Stimulated activated CD8-positive, alpha-beta memory T cell treated with anti-CD3 and anti-CD28 coated beads, Interleukin-2, amount 100 ng/mL, for 48 hours (primary cell): ENCODE measurements at places on chromosomes 7 and 10.

DNA sequence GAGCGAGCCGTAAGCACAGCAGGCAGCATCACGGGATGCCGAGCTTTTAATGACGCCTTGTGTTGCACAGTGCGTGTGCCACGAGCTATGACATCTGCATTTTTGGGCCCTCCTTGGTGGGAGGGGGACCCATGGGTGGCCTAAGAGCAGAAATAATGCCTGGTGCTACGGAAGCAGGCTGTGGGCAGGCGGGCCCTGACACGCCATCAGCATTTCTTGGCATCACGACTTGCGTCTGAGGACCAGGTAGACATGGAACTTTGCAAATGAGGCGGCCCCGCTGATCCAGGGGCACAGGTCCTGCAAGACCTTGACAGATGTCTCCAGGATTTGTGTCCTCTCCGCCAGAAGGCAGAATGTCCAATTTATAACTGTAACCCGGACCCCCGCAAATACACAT, 117.8 kb upstream of the RNF32 start:
- DNase-seq, result no peak

DNA sequence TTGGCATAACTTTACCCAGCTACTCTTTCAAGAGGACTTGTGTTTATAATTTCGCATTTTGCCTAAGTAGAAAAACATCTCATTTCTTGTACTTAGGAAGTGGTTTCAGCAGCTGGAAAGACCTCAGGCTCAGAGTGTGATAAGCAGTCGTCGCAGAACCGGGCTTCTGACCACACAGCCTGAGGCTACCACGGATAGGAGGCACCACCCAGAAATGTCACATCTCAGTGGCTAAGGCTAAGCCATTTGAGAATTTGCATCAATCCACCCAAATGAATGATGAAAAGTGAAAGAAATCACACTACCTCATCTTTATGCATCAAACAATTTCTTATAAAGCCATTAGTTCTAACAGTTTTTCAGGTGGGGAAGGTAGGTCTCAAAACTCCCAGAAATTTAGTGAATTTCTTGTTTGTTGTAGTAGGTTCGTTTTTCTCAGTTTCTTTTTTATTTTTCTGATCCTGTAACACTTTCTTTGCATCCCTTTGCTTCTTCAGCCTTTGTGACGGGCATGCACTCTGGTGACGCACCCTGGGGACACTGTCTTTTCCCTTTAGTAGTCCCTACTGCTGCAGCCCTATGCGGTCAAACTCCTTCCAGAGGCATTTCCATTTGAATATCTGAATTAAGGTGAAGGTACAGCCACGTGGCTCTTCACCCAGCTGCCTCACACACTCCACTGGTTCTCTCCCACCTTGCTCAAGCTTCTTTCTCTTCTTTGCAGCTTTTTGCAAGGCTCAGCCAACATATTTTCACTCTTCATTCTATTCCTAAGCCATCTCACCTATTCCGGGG, 68.5 kb downstream of the MAP3K8 start:
- peak; percentile 8 for DNase-seq

- DNase-seq, result no peak
Observed at GRCh38 chr10:76433161-76434005, 1002.0 kb downstream of the LRMDA start.

DNA sequence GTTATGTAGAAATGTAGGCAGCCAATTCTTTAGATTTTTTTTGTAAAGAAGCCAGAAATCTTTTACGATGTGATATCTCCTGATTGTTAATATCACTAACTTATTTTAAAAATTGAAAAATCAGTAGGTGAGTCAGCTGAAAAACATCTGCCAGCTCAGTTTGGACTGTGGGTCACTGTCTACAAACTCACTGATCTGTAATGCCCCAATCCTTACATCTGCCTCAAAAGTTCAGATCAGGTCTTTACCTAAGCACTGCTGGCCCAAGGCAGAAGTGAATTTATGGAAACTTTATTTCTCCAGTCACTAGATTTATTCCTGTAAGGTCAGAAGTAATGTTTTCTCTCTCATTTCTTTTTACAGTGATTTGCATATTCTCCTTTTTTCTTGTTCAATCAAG, 31.0 kb upstream of the FAM13C start:
- no peak for DNase-seq

- no peak for DNase-seq
Observed at GRCh38 chr7:151859111-151859947, 17.6 kb downstream of the PRKAG2 start.

DNA sequence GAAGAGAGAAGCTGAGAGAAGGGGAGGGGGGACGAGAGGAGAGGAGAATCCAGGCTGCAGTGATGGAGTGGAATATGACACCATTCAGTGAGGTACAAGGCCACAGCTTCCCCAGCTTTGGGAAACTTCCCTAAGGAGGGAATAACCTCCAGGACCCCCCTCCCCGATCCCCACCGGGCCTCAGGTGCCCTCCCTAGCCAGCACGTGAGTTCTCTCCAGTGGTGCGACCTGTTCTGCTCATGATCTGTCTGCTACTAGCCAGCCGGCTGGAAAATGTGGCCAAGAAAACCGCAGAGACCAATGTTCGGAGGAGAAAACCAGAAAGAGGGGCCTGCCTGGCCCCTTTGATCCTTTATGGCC, 39.9 kb upstream of the AGK start:
- peak; percentile 4 for DNase-seq

DNA sequence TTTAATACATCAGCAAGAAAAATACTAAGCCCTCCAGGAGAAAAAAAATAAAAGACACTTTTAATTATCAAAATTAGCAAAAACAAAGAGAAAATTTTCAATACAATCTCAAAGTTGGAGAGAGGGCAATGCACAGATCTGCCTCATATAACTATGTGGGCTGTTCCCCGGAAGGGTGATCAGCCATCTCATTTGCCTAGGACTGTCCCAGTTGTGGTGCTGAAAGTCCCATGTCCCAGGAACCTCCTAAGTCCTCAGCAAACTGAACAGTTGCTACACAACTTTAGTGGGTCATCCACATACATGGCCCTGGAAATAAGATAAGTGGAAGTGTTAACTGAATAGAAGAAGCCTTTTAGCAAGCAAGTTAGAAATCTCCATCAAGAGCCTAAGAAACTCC, 14.4 kb downstream of the CFAP70 start:
- DNase-seq, result no peak

DNA sequence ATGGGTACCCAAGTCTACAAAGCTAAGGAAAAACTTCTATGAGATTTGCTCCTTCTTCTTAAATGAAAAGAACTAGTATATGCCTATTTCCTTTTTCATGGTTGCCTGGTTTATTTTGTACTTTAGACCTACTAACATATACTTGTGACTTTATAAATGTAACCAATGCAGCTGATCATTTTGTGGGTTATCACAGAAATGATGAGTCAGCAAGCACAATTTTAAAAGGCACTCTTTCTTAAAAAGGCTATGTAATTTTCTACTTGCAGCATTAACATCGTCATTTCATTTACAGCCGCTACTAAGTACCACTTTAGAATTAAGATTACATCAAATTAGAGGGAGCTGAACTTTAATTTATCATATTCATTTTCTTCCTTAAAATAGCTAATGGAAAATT, 13.6 kb downstream of the NEBL start:
- DNase-seq, result no peak

DNA sequence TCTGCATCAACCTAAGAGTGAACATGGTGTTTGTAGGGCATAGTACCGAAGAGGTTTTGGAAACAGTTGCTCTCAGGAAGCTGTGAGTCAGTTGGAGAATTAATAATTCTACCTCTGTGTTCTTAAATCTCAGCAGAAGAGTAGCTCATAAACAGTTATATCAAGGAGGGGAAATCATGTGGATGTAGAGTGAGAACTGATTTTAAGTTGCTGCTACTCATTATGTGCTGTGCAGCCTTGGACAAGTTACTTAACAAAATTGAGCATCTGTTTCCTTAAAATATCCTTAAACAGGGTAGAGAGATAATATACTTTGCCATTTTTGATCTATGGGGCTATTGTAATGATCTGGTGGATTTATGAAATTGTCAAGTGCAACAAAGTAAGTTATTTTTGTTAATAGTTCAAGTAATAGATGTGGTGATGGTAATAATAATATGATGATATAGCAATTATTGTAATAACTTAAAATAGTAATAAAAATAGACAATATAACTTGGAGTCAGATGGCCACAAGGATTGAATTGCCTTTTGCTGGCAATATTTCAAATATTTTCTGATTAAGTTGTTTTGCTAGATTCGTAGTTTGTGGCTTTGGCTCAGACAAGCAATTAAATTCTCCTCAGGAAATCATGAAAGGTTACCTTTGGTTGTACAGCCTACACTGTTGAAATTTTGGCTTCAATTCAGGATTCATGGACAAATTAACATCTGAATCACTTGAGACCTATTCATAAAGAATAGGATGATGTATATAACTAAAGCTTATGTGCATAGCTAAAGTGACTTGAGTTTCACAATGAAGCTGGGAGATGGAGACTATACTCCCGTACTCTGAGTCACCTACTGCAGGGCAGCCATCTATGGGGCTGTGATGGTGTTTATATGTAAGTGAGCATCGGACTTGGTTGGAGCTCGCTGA, 228.5 kb downstream of the CDK14 start:
- DNase-seq, result no peak

GRCh38 chr7:36003343-36003742, 149.7 kb upstream of the EEPD1 start:
- no peak for DNase-seq

- no peak for DNase-seq
Observed at GRCh38 chr7:45180084-45180986, 22.7 kb downstream of the RAMP3 start.

- no peak for DNase-seq
Observed at GRCh38 chr10:121112579-121113384, 261.6 kb downstream of the WDR11 start.

DNA sequence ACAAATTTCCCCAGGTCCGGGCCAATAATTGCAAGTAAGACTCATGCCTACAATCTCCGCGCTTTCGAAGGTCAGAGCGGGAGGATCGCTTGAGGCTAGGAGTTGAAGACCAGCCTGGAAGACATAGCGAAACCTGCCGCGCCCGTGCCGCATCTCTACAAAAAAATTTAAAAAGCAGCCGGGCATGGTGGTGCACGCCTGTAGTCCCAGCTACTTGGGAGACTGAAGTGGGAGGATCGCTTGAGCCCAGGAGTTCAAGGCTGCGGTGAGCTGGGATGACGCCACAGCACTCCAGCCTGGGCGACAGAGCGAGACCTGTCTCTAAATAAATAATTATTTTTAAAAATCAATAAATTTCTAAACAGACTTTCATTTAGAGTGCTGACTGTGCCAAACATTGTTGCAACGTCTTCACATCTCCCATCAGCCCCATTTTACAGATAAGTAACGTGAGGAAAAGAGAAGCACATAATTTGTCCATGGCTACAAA, 494 bp upstream of the CFAP43 start:
- DNase-seq, result no peak

DNA sequence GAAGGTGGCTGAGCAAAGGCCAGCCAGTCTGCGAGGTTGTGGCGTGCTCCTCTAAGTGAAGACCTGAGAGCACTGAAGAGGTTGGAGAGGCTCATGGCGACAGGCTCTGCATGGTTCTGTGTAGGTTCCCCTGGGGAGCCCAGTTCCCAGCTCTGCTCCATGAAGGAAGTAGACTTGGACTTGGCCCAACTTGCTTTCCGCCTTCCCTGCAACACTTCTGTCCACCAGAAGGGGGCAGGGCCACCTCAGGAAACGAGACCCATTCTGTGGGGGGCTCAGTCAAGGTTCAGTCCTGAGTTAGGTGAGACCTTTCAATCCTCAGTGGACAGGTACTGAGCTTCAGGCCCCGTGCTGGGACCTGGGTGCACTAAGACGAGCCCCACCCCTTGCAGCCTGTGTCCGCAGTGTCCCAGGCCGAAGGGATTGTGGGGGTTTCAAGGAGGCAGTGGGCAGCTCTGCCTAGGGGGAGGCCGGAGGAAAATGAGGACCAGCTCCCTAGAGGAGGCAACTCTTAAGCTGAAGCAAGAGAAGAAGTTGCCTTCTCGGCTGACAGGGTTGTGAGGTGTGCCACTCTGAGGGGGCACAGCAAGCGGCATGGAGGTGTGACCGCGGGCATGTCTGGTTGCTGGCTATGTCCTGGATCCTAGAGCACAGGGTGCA, 15.0 kb upstream of the PCBD1 start:
- DNase-seq, result peak; percentile 20

GRCh38 chr10:89217057-89217990, 10.2 kb upstream of the CH25H start:
- no peak for DNase-seq

DNA sequence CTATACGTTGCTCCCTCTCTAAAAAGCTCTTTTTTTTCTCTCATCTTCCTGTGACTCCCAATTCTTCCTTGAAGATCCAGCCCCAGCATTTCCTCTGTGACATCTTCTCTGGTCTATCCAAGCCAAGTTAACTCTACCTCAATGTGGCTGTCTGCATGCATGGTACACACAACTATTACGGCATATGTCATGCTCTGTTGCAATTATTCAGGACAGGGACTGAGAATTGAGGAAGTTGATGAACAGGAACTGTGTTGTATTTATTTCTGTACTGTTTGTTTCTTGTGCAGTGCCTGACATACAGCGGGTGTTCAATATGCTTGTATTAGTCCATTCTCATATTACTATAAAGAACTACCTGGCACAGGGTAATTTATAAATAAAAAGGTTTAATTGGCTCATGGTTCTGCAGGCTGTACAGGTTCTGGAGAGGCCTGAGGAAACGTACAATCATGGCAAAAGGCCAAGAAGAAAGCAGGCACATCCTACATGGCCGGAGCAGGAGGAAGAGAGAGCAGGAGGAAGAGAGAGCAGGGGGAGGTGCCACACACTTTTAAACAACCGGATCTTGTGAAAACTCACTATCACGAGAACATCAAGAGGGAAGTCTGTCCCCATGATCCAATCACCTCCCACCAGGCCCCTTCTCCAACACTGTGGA, 6.3 kb downstream of the TRPV5 start:
- DNase-seq, result no peak

- no peak for DNase-seq
Observed at GRCh38 chr10:27792216-27792615, 46.6 kb upstream of the MKX start.

- no peak for DNase-seq
Observed at GRCh38 chr10:100886963-100887362, 25.8 kb upstream of the SLF2 start.

DNA sequence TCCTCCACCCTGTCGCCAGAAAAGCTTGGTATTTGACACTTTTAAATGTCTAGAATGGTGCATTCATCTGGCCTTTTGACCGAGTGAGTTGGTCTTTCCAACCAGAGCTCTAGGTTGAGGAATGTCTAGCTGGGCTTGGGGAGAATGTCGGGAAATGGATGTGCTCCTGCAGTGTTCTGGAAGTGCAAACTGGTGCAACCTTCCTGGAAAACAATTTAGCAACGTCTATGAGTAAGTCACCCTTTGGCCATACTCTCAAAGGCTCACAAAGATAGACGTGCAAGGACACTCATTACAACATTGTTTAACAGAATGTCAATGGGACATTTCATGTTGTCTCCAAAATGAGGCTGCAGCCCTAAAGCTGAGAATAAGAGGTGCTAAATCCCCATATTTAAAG, 12.2 kb upstream of the NMT2 start:
- no peak for DNase-seq

DNA sequence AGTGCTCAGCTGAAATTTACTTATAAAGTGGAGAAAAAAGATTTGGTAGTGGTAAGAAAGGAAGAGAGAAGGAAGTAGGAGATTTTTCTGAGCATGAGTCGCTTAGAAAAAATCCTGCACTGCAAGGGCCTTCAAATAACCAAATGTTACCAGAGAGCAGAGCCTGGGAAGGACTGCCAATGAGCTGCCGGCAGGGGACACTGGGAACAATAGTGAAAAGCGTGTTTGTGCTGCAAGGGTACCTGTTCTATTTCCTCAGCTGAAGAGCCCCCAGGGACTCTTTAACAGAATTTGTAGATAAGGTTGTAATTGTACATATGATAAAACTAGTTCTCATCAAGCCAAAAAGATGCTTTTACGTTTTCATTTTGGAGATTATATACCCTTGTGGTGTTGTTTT, 696.3 kb upstream of the C7orf33 start:
- no peak for DNase-seq

- DNase-seq, result no peak
Observed at GRCh38 chr7:28077616-28078015, 103.0 kb downstream of the JAZF1 start.
